ENCODE measurements at places on chromosomes 2 and 18.

DNA sequence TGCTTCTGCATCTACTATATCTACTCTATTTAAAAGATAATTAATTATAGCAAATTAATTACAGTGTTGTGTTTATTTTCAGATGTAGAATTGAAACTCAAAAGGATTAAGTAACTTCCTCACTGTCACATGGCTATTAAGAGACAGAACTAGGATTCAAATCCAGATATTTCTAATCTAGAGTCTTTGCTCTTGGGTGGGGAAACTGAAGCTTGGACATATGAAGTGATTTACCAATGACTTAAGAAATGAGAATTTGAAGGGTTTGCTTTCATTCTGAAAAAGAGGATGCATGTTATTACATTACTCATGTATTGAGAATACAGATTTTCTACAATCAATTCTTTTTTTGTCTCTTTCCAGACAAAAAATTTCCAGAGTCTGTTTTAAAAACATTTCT, 191.5 kb upstream of the SMAD7 start:
- no peak for DNase-seq

DNA sequence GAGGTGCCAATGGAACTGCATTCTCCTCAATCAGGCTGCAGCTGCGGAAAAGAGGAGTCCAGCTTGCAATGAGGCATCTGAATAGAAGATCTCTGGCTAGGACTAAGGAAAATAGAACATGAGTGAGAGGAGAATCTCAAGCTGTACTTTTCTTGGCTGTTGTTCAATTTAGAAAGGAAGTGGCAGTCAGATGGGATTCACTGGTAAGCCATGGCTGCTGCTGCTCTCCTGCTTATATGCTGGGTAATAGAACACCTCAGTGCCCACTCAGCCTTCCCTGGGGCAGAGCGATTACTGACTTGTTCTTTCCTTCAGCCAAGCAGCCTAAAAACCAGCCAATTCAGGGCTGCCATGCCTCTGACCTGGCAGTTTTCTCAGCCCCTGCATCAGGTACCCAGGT, 17.6 kb upstream of the CHST9 start:
- no peak for DNase-seq

DNA sequence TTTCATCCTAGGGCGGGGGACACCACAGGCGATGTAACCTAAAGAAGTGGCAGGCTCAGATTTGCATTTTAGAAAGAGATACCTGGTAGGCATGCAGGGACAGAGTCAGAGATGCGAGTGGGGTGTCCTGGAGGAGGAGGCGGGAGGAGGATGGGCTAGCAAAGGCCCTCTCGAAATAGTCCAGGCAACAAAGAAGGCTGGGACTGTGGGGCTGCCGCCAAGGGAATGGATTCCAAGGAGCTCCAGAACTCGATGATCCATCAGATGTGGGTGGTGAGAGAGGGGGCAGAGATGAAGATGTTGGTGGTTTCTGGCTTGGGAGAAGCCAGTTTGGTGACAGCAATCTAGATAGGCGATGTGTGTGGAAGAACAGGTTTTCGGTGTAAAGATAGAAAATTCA, 12.5 kb upstream of the INPP5D start:
- no peak for DNase-seq

DNA sequence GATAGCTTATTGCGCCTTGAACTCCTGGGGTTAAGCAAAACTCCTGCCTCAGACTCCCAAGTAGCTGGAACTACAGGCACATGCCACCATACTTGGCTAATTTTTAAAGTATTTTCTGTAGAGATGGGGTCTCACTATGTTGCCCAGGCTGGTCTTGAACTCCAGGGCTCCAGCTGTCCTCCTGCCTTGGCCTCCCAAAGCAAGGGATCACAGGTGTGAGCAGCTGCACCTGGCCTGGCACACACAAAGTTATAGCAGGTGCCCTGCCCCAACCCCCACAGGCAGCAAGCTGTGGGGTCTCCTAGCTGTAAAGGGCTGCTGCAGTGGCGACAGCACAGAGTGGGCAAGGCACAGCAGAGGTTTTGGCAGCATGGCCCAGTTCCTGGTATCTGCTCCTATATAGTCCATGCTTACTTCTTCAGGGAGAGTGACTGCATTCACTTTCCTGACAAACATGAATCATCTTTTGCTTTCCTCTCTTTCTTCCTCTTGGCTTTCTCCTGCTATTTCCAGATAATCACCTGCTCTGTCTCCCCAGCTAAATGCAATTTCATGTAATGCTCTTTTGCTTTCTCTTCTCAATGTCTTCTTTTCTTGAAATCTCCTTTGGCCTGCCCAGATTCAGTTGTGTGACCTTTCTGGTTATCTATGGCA, 27.3 kb upstream of the METAP1D start:
- DNase-seq = no peak

- no peak for DNase-seq
These were observed 156.7 kb downstream of the CDCA7 start for GRCh38 chr2:173511357-173511756.

- DNase-seq = no peak
These were observed 186.3 kb downstream of the CALCRL start for GRCh38 chr2:187261705-187262104.

- no peak for DNase-seq
These were observed 21.5 kb downstream of the SP5 start for GRCh38 chr2:170736628-170737027.

DNA sequence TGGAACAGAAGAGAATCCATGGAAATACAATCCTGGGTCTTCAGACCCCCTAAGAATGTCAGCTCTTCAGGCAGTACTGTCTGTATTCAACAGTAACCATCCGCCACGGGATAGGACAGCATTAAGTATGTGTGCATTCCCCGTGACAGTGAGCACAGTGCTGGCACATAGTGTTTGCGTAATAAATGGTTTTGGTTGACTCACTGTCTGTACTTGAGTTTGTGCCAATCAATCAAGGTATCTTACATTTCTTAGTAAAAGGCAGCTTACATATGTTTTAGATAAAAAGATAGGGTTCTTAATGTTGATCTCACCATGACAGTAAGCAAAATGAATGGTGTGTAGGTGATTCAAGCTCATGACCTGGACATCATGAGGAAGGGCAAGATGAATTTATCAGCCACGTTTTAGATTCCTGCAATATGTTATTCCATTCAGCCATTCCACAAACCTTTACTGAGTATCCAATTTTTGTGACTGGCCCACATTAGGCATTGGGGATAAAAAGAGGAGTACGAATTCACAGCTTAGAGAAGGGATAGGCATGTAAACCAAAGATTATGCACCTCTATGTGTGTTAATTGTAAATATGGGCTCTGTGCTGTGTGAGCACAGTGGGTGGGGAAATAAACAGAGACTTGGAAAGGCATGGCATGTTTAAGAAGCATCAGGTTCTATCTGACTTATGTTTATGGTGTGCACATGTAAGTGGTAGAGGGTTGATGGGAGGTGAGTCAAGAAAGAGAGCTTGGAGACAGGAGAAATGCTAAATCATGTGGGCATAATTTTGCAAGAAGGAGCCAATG, 258.8 kb downstream of the SLC8A1 start:
- DNase-seq = no peak

DNA sequence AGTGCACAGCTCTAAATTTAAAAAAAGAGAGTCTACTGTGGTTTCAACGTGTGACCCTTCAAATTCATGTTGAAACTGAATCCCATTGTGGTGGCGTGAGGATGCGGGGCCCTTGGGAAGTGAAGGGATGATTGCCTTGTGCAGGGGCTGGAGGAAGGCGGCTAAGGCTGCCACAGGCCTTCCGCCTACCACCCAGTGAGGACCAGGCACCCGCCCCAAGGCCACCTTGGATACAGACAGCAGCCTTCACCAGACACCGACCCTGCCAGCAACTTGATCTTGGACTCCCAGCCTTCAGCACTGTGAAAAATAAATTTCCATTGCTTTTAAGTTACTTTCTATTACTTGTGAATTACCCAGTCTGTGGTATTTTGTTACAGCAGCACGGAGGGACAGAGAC, 103.4 kb upstream of the TMEM18 start:
- no peak for DNase-seq

- no peak for DNase-seq
These were observed 278.5 kb upstream of the RGPD4 start for GRCh38 chr2:107548216-107548615.

GRCh38 chr18:2655178-2655953, at the start of gene SMCHD1:
Gene SMCHD1 (plus strand): TSS chr18:2655726. CDS start chr18:2656076, 350 bp downstream.
- DNase-seq = no peak

- no peak for DNase-seq
These were observed 296.7 kb downstream of the TNS1 start for GRCh38 chr2:217706095-217706494.

DNA sequence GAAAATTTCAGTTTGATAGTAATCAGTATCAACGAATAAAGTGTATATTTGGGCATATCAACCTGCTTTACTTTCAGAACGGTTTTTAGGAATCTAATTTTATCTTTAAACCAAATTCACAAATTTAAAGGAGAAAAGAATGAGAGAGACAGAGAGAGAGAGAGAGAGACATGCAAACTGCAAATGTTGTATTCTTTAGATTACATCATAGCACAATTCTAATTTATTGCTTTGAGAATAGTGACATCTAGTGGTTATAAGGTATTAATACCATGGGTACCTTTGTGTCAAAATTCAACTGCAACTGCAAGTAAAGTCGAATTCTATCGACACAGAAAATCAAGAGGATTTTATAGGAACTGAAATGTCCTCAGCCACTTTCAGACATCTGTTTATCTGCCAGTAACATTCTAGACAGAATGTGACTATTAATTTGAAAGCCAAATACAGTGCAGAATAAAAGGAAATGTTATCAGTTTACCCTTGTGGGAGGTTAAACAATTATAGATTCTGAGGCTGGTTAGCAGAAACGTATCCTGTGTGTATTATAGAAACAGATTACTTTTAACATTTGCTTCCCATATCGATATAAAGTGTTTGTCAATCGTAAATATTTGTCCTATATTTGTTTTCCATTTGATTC, 529.8 kb upstream of the VRK2 start:
- DNase-seq = peak; percentile 5

GRCh38 chr2:179139506-179139905, 89.6 kb upstream of the CCDC141 start:
- no peak for DNase-seq

- DNase-seq = no peak
These were observed 90.3 kb upstream of the SNTG2 start for GRCh38 chr2:860259-860855.

DNA sequence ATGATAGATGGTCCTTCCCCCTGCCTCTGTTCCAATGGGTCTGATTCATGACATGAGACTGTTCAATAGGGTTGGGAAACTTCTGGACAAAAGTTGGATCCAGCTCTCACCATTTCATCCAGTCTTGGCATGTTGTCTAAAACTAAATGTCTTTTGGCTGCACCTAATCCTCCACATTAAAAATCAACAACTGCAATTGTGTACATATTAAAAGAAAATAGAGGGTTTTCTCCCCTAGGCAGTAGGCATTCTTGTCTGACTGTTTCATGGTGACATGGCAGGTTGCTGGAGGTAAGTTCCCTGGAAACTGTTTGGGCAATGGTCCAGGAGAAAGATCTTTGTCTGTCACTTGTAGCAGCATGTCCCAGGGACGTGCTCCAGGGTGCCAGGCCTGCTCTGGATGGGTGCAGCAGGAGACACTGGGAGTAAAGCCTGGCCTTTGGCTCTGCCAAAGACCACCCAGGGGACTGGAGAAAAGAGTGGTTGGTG, 135.8 kb downstream of the TCF4 start:
- DNase-seq = no peak

- DNase-seq = no peak
These were observed at the start of gene CYS1 for GRCh38 chr2:10079870-10080535. Gene CYS1 (minus strand): TSS chr2:10080411. CDS start chr2:10080223, 188 bp downstream.

DNA sequence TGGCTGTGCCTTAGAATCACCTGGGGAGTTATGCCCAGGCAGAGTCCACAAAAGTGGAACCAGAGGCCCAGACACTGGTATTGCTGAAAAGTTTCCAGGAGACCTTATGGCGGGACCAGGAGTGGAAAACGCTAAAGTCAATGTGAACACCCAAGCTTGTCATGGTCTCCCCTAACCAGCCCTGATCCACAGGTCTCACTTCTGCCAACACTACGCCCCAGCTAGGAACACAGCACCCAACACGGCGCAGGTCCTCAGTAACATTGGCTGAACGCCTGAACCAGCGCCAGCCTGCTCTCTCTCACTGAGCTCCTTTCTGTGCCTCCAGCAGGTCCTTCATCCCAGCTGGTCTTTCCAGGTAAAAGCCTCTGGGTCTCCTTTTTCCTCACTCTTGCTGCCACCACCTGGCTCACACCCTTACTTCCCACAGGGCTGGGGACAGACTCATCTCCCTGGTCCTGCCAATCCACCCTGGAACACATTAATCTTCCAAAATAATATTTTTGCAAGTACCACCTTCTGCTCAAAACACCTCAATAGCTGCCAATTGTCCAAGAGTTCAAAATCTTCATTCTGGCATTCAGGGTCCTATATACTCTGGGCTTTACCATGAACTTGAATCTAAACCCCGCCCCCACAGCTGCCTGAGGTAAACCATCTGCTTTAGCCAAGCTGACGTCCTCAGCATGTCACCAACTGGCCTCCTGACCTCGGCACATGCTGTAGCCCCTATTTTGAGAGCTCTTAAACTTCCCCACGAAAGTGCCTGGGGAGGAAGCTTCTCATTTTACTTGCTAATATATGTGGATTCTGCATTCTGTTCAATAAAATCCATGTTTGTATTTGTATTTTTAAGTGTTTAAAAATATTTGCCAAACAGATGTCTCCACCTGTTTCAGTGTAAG, 34.6 kb downstream of the ADCY3 start:
- no peak for DNase-seq

- DNase-seq = no peak
These were observed 9.6 kb downstream of the PCARE start for GRCh38 chr2:29064746-29065067.

- DNase-seq = no peak
These were observed 86.0 kb downstream of the TAF4B start for GRCh38 chr18:26312199-26312598.

Data from brain pericyte (primary cell).